ENCODE measurements at places on chromosomes 1 and 21.

DNA sequence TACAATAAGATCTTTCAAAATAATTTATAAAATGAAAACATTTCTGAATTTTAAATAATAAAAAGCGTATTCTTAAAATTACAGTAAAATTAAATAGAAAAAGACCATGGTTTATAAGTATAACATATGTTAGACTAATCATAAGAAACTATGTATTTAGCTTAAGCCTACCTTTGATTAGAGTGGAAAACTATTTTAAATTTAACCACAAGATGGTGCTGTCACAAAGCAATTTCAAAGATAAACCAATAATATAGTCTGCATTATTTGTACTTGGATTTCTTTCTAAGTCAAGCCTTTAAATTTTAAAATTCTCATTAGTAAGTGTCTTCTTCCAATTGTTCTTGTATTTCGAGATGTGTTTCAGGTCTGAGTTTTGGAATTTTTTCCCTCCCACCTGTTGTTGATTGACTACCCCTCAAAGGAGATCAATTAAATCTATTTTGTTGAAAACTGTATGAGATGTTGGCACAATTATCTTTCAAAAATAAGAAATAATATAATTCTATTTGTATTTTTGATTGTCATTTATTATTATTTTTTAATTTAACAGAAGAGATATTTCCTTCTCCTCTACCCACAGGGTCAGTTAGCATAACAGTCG, 459.8 kb downstream of the KCNT2 start:
- peak; percentile 46 for DNase-seq

GRCh38 chr1:20324704-20325406, 34.2 kb downstream of the VWA5B1 start:
- no peak for DNase-seq

- no peak for DNase-seq
Observed at GRCh38 chr1:156412653-156413321, 43.8 kb downstream of the RHBG start.

DNA sequence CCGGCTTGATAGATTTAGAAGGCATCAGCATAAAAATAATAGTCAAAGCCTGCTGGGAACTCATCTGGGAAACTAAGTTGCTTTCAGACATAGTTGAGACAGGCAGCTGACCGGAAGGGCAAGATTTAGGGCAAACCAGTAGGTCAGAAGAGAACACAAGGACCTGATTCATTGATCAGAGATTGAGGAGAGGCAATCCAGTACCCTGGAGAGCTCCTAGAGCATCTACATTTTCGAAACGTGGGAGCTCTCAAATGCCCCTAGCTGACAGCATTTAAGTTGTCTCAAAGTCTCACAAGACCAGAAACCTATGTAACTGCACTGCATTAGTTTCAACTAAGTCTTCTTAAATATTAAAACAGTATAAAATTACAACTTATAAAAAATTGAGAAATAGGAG, 22.9 kb upstream of the MTF2 start:
- peak; percentile 13 for DNase-seq

Measured in MM.1S (cell line).